Activated naive CD8-positive, alpha-beta T cell treated with anti-CD3 and anti-CD28 coated beads, Interleukin-2, amount 50 U/mL, for 24 hours (primary cell): ENCODE measurements at places on chromosomes 4 and X.

- no peak overlapping the region for H3K4me3 ChIP-seq
- H3K27ac ChIP-seq: no peak overlapping the region
- peaks cover 42% of the 10 kb centered on the region for H3K4me1 ChIP-seq
- H3K36me3 ChIP-seq: no peaks in the 10 kb centered on the region
Measured at GRCh38 chr4:16890651-16891050, 7.8 kb downstream of the LDB2 start.

- H3K4me3 ChIP-seq: no peak overlapping the region
- peak overlapping the region; percentile 79 for H3K27ac ChIP-seq
- peaks cover 16% of the 10 kb centered on the region for H3K4me1 ChIP-seq
- peaks cover 53% of the 10 kb centered on the region for H3K36me3 ChIP-seq
- no peaks in the 10 kb centered on the region for H3K27me3 ChIP-seq
- no peak for DNase-seq
Measured at GRCh38 chrX:123626962-123627361, 105.9 kb downstream of the THOC2 start.

GRCh38 chr4:142201041-142201440 lies 564.7 kb downstream of the IL15 start:
- H3K4me1 ChIP-seq: no peaks in the 10 kb centered on the region
- H3K4me3 ChIP-seq: no peak overlapping the region
- DNase-seq: no peak
- peaks cover 19% of the 10 kb centered on the region for H3K36me3 ChIP-seq
- H3K27ac ChIP-seq: no peak overlapping the region

DNA sequence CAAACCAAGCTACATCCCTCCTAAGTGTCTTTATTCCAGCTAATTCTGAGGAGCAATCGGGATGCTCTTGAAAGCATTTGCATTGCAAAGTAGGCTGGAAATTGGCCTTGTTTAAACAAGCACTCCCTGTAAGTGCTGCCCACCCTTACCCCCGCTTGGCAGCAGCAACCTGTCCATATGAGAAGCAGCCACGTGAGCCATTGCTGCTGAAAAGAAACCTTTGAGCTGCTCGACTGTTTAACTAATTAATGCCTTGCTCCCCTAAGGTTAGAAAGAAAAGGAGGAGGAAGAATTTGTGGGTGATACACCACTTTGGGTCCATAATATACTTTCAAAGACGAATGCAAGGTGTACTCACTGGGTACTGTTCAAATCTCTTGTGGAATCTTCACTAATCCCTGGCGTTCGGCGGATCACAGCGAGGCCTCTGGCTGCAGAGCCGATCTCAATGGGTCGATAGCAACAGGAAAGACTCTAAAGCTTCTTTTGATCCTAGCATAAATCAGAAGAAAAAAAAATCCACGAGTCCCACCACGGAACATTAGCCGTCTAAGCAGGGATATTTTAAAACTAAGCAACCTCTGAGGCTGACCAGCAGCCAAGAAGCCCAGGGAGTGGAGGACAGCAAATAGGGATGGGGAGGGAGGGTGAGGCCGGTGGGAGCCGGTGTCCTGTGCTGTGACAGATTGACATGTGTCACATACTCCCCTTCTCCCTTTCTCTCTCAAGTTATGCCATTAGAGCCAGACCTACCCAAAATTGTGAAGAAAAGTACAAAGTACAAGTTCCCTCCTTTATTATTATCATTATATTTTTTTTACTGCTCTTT lies 37.2 kb upstream of the MGST2 start:
- H3K27me3 ChIP-seq: peaks cover 12% of the 10 kb centered on the region
- no peak overlapping the region for H3K4me3 ChIP-seq
- no peaks in the 10 kb centered on the region for H3K4me1 ChIP-seq
- no peak for DNase-seq
- H3K27ac ChIP-seq: no peak overlapping the region

GRCh38 chrX:67718926-67719325 lies 175.1 kb downstream of the AR start:
- no peak for DNase-seq
- H3K4me1 ChIP-seq: no peaks in the 10 kb centered on the region
- no peak overlapping the region for H3K4me3 ChIP-seq
- no peaks in the 10 kb centered on the region for H3K36me3 ChIP-seq
- no peaks in the 10 kb centered on the region for H3K27me3 ChIP-seq

GRCh38 chr4:110915301-110915700 lies 292.4 kb upstream of the PITX2 start:
- H3K27ac ChIP-seq: no peak overlapping the region
- H3K4me3 ChIP-seq: no peak overlapping the region
- H3K36me3 ChIP-seq: no peaks in the 10 kb centered on the region
- no peaks in the 10 kb centered on the region for H3K4me1 ChIP-seq
- no peaks in the 10 kb centered on the region for H3K27me3 ChIP-seq

GRCh38 chrX:73268463-73268862 lies 53.8 kb upstream of the NAP1L2 start:
- H3K36me3 ChIP-seq: no peaks in the 10 kb centered on the region
- no peak overlapping the region for H3K4me3 ChIP-seq
- peaks cover 9% of the 10 kb centered on the region for H3K27me3 ChIP-seq
- no peak overlapping the region for H3K27ac ChIP-seq
- no peaks in the 10 kb centered on the region for H3K4me1 ChIP-seq

DNA sequence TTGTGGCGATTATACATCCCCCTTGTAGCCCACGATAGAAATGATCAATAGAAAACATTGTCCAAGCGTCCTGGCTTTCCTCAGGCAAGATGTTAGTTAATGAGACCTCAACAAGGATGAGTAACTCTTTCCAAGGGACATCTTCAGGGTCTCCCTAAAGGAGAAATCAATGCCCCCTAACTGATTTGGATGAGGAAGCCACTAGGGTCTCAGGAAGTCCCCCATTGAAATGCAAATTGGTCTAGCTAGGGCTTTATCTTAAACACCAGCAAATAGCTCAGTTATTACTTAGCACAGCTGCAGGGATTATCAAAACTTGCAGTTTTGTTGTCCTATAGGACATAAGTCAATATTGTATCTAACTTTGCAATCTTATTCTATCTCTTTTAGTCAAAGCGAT lies 721.5 kb downstream of the IL1RAPL1 start:
- no peak overlapping the region for H3K4me3 ChIP-seq
- no peaks in the 10 kb centered on the region for H3K27me3 ChIP-seq
- H3K4me1 ChIP-seq: no peaks in the 10 kb centered on the region
- no peak overlapping the region for H3K27ac ChIP-seq
- DNase-seq: no peak
- no peaks in the 10 kb centered on the region for H3K36me3 ChIP-seq

DNA sequence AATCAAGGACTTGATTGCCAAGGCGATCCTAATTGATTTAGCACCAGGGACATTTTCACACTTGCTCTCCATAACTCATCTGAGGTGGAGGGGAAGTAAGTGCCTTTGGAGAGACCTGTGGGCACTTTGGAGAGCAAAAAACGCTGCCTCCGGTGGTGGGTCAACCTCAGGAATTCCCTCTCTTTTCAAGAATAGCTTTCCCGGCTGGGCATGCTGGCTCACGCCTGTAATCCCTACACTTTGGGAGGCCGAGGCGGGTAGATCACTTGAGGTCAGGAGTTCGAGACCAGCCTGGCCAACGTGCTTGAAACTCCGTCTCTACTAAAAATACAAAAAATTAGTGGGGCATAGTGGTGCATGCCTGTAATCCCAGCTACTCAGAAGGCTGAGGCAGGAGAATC lies 49.2 kb downstream of the PRPS1 start:
- no peaks in the 10 kb centered on the region for H3K27me3 ChIP-seq
- no peak for DNase-seq
- peaks cover 62% of the 10 kb centered on the region for H3K4me1 ChIP-seq
- H3K36me3 ChIP-seq: no peaks in the 10 kb centered on the region

GRCh38 chr4:180530787-180531186 lies 1712.4 kb upstream of the TENM3 start:
- no peaks in the 10 kb centered on the region for H3K36me3 ChIP-seq
- H3K27me3 ChIP-seq: no peaks in the 10 kb centered on the region
- no peaks in the 10 kb centered on the region for H3K4me1 ChIP-seq
- no peak for DNase-seq
- no peak overlapping the region for H3K27ac ChIP-seq

- H3K27me3 ChIP-seq: no peaks in the 10 kb centered on the region
- H3K36me3 ChIP-seq: peaks cover 24% of the 10 kb centered on the region
- no peak for DNase-seq
- H3K4me3 ChIP-seq: no peak overlapping the region
Measured at GRCh38 chr4:109547394-109547793, 12.7 kb upstream of the MCUB start.

GRCh38 chr4:13539619-13540445 lies 4.5 kb downstream of the NKX3-2 start:
- peaks cover 13% of the 10 kb centered on the region for H3K36me3 ChIP-seq
- H3K4me1 ChIP-seq: peaks cover 41% of the 10 kb centered on the region
- H3K27ac ChIP-seq: no peak overlapping the region
- no peak for DNase-seq

- peak; percentile 72 for DNase-seq
- peak overlapping the region; percentile 97 for H3K27ac ChIP-seq
- H3K4me1 ChIP-seq: peaks cover 46% of the 10 kb centered on the region
Measured at GRCh38 chr4:123398853-123399626, 2.4 kb downstream of the SPRY1 start.

DNA sequence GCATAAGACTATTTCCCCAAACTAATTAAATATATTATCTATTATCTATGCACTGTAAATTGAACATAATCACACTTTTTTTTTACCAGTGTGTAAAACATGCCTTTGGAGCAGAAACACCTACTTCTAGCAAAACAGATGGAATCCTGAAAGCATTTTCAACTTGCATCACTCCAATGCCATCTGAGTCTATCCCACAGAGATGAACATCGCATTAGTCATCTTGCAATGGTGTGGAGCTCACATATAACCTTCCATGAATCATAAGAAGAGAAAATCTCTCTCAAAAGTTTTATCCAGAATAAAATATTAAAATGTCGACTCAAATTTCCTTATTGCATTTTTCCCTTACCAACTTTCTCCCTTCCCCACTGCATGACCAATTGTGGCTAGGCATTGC lies 406.7 kb upstream of the ACTRT1 start:
- H3K27ac ChIP-seq: no peak overlapping the region
- no peak for DNase-seq
- no peak overlapping the region for H3K4me3 ChIP-seq
- no peaks in the 10 kb centered on the region for H3K27me3 ChIP-seq
- H3K36me3 ChIP-seq: no peaks in the 10 kb centered on the region
- no peaks in the 10 kb centered on the region for H3K4me1 ChIP-seq

DNA sequence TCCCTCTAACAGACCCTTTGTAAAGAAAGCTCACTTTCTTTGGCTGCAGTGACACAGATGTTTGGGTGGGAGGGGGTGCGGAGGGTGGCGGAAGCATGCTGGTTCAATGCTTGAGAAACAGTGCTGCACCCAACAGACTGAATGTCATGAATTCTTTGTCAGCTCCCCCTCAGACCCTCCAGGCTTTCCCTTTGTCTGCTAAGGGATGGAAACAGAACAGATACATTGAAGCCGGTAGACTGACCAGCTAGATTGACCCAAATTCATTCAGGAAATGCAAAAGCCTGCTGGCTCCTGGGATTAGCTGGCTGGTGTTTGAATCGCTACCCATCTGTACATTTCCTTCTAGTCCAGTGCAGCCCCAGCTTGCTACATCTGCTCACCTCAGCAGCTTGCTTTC lies 90.8 kb upstream of the PAK3 start:
- no peaks in the 10 kb centered on the region for H3K27me3 ChIP-seq
- H3K4me1 ChIP-seq: no peaks in the 10 kb centered on the region
- no peak for DNase-seq
- H3K4me3 ChIP-seq: no peak overlapping the region

DNA sequence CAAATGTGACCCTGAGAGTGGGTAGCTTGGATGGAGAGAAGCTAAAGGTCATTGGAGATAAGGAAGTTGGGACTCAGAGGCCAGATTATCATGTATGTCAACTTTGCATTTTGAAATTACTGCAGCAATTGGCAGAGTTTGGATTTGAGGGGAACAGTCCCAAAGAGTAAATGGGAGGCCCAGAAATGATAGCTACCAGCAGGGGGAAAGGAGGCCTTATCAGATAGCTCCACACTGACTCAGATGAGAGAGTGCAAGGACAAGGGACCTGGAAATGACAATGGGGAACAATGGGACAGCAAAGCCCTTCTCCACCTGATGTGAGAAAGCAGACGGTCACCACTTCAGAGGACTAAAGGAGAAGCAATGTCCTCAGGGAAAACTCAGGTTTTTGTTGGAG lies 201.5 kb upstream of the JADE1 start:
- H3K4me3 ChIP-seq: no peak overlapping the region
- H3K36me3 ChIP-seq: no peaks in the 10 kb centered on the region
- no peaks in the 10 kb centered on the region for H3K4me1 ChIP-seq
- H3K27me3 ChIP-seq: peaks cover 2% of the 10 kb centered on the region

DNA sequence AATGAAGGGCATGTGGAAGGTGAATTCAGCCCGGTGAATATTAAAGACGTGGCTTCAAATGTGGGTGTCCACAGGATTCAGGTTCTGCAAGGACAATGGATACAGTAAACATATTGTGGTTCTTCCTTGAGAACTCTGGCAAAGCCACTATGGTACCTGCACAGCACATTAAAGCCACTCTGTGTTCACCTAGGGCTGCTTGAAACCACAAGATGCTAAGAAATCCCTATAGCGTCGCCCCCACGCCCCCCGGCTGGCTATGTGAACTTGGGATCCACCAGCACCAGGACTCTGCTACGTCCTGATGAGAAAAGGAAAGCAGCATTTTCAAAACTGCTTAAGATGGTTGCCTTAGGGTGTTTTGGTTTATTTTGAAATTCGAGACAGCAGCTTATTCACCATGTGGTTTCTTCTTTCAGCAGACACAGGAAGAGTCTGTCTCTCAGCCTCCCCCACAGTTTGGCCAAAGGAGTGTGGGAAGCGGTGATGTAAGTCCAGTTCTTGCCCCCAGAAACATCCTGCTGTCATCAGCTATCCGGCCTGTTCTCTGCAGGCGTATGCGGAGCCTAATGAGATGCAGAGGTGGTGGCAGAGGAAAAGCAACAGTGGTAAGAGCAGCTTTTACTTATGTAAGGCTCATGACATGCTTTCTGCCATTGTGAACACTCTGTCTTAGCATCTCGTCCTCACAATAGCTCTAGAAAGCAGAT lies 111.5 kb downstream of the AFAP1 start:
- H3K4me1 ChIP-seq: peaks cover 52% of the 10 kb centered on the region
- peak overlapping the region; percentile 75 for H3K27ac ChIP-seq
- peak; percentile 49 for DNase-seq
- H3K27me3 ChIP-seq: no peaks in the 10 kb centered on the region
- H3K4me3 ChIP-seq: peak overlapping the region; percentile 47

- peaks cover 3% of the 10 kb centered on the region for H3K27me3 ChIP-seq
- no peaks in the 10 kb centered on the region for H3K36me3 ChIP-seq
- no peak overlapping the region for H3K4me3 ChIP-seq
Measured at GRCh38 chr4:52568351-52568750, 90.8 kb downstream of the USP46 start.

- H3K36me3 ChIP-seq: peaks cover 7% of the 10 kb centered on the region
- H3K27ac ChIP-seq: no peak overlapping the region
- DNase-seq: no peak
- H3K27me3 ChIP-seq: no peaks in the 10 kb centered on the region
Measured at GRCh38 chr4:99483636-99484035, 27.2 kb upstream of the C4orf17 start.

GRCh38 chrX:100600340-100600739 lies 15.6 kb downstream of the TNMD start:
- peaks cover 8% of the 10 kb centered on the region for H3K27me3 ChIP-seq
- peaks cover 5% of the 10 kb centered on the region for H3K4me1 ChIP-seq
- H3K27ac ChIP-seq: no peak overlapping the region
- no peak for DNase-seq
- no peaks in the 10 kb centered on the region for H3K36me3 ChIP-seq
